Neural crest cell (in vitro differentiated cells): ENCODE measurements at places on chromosomes 12 and 14.

- H3K4me3 ChIP-seq = no peak overlapping the region
- DNase-seq = no peak
- H3K27ac ChIP-seq = no peak overlapping the region
- H3K36me3 ChIP-seq = peaks cover 7% of the 10 kb centered on the region
Observed at GRCh38 chr12:45913631-45914030, 76.7 kb downstream of the SCAF11 start.

DNA sequence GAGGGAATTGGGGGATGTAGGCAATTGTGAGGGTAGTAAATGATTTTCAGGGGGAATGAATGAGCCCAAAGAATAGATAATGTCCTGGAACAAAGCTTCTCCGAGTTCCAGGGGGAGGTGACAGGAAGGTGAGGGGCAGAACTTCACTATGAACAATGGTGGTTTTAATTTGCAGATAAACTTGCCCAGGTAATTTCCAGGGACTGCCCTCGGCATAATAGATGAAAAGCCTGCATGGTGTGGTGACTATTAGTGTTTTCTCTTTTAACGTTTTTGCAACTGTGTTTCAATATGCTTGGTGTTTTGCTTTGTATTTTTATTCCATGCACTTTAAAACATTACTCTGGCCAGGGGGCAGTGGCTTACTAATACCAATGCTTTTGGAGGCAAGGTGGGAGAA lies 325.2 kb upstream of the RGS6 start:
- no peaks in the 10 kb centered on the region for H3K27me3 ChIP-seq
- no peak overlapping the region for H3K4me3 ChIP-seq
- H3K27ac ChIP-seq = no peak overlapping the region
- DNase-seq = no peak

- H3K27ac ChIP-seq = no peak overlapping the region
- H3K4me1 ChIP-seq = peaks cover 4% of the 10 kb centered on the region
- H3K4me3 ChIP-seq = no peak overlapping the region
Observed at GRCh38 chr14:71815110-71815509, 117.1 kb upstream of the RGS6 start.

DNA sequence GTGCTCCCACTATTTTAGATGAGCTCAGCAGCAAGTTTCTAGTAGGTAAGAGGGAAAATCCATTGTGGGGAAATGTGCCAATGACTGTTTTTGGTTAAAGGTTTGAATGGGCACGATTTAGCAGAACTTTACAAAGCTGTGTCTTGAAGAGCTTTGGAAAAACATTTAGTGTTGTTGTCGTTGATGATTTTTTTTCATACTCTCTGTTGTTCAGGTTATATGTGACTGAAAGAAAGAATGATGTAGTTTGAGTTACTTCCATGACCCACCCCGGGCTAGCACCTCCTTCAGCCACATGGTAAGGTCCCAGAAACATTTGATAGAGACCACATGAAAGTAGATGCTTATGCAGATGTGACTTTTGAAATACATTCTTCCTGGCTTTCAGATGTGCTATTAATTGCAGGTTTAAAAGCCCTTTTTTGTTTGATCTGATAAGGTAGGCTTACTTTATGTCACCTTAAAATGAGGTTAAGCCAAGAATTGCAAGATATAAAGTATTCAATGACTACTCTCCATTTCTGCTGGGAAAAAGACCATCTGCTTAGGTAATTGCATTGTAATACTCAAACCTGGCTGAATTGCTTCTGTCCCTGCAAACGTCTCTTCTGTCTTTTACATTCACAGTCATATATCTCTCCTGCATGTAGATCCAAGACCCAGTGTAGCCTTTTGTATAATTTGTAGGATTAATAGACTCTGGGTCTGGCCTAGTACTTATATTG lies 250.6 kb downstream of the RGS6 start:
- no peaks in the 10 kb centered on the region for H3K27me3 ChIP-seq
- H3K36me3 ChIP-seq = no peaks in the 10 kb centered on the region
- DNase-seq = no peak
- H3K4me3 ChIP-seq = no peak overlapping the region

DNA sequence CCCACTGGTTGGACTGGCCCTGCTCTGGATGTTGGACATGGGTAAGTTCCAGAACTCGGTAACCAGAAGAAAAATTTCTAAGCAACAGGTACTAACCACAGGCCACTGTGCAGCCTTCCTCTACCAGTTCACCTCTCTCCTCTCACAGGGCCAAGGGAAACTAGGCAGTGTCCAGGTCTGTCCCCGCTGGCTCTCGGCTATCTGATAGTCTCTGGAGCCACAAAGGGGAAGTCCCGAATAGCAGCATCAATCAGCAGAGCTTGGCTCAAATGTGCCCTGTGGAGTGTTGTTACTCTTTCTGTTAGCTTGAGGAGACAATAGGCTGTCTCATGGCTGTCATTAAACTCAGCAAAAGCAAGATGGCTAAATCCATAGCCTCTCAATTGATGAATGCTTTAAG lies 73.2 kb downstream of the TSPAN11 start:
- H3K4me3 ChIP-seq = no peak overlapping the region
- H3K36me3 ChIP-seq = no peaks in the 10 kb centered on the region
- H3K4me1 ChIP-seq = no peaks in the 10 kb centered on the region
- no peaks in the 10 kb centered on the region for H3K27me3 ChIP-seq
- DNase-seq = no peak

GRCh38 chr12:54853933-54854538 lies at the start of gene MUCL1:
Gene MUCL1 (plus strand): TSS chr12:54854516. CDS start chr12:54854583, 67 bp downstream.
- no peaks in the 10 kb centered on the region for H3K36me3 ChIP-seq
- peak; percentile 65 for DNase-seq
- no peak within 1 kb of the TSS for H3K27ac ChIP-seq
- H3K4me3 ChIP-seq = no peak within 1 kb of the TSS
- peaks cover 3% of the 10 kb centered on the region for H3K4me1 ChIP-seq
- peaks cover 6% of the 10 kb centered on the region for H3K27me3 ChIP-seq

DNA sequence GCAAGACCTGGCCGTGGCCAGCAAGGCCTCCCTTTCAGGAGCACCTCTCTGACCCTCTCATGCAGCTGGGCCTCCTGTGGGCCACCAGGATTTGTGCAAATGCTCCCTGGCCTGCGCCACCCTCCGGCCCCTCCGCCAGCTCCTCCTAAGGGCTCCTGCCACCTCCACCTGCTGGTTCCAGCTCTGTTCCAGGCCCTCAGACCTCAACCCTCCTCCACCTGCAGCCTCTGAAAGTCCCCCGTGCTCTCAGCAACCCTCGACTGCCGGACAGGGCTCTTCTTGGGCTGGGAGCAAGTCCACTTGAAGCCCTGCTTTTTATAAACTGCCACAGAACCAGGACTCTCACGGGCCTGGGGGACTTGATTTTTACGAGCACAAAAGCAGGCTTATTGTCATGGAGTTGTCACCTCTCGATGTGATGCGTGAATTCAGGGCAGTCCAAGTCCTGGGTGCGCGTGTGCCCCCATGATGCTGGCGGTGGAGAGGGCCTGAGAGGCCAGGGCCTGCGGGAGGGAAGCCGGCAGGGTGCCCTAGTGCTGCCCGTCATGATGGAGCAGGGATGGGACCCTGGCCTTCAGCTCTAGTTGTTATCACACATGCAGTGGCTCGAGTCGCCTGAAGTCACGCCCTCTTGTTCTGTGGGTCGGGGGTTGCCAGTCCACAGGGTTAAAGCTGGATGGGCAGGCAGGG lies 9.1 kb downstream of the TEDC1 start:
- H3K4me3 ChIP-seq = peak overlapping the region; percentile 72
- H3K27me3 ChIP-seq = peaks cover 11% of the 10 kb centered on the region

DNA sequence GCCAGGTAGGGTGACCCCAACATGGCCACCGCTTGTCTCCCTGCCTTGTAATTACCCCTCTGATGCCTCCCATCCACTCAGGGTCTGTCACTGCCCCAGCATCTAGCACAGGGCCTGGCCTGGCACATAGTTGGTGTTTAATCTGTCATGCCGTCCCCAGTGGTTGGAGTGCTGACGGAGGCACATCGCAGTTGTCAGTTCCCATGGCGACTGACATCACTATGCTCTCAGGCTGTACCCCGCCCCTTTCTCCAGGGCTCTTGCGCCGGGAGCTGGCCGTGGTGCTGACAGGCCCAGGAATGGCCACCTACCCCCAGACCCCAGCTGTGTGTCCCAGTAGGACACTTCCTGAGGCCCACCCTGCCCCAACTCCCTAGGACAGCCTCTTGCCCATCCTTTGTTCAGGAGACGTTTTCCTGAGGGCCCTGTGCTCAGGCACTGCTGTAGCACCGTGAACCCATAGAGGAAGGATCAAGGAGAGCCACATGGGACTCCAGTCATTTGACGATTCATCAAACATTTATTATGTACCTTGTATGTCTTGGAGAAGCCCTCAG lies 23.0 kb downstream of the FAM222A start:
- peak overlapping the region; percentile 66 for H3K4me3 ChIP-seq
- DNase-seq = peak; percentile 71
- H3K27me3 ChIP-seq = peaks cover 19% of the 10 kb centered on the region
- H3K4me1 ChIP-seq = peaks cover 53% of the 10 kb centered on the region
- H3K36me3 ChIP-seq = no peaks in the 10 kb centered on the region
- H3K27ac ChIP-seq = peak overlapping the region; percentile 81

DNA sequence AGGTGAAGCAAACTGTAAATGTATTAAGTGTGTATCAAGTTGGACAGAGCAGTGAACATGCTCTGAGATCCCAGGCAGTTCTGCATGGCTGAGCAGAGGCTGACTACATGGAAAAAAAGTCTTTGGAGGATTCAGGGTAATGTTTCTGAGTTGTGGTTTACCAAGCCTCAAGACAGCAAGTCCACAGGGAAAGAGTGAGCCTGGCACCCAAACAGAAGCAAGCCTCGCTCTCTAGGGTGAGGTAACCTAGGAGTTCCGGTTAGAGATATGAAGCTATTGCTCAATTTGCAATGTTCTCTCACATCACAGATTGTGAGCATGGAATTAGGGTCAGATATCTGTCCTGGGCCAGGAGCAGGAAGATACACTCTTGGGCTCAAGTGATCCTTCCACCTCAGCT lies 158.6 kb downstream of the MON2 start:
- no peak for DNase-seq
- peaks cover 10% of the 10 kb centered on the region for H3K27me3 ChIP-seq
- peaks cover 47% of the 10 kb centered on the region for H3K4me1 ChIP-seq

DNA sequence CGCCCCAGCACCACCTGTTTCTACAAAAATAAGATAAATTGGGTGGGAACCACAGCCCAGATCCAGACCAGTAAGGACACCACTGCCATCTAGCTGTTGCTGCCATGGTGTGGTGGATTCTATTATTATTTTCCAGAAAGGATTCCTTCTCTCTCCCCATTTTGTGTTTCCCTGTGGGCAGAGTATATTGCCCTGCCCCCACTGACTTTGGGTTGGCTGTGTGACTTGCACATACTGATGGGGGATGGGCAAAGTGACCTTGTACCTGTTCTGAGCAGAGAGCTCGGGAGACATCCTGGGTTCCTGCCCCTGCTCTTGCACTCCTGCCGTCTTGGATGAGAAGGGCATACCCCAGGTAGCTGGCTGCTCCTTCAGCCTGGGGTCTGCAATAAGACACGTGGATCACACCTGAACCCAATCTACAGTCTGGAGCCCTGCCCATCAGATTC lies 24.3 kb downstream of the MOAP1 start:
- no peak for DNase-seq
- no peak overlapping the region for H3K27ac ChIP-seq
- H3K4me1 ChIP-seq = peaks cover 8% of the 10 kb centered on the region
- H3K4me3 ChIP-seq = no peak overlapping the region
- no peaks in the 10 kb centered on the region for H3K36me3 ChIP-seq
- no peaks in the 10 kb centered on the region for H3K27me3 ChIP-seq

GRCh38 chr12:104888892-104889291 lies 69.2 kb downstream of the SLC41A2 start:
- no peak overlapping the region for H3K27ac ChIP-seq
- H3K4me3 ChIP-seq = no peak overlapping the region
- H3K36me3 ChIP-seq = peaks cover 5% of the 10 kb centered on the region
- H3K27me3 ChIP-seq = no peaks in the 10 kb centered on the region

DNA sequence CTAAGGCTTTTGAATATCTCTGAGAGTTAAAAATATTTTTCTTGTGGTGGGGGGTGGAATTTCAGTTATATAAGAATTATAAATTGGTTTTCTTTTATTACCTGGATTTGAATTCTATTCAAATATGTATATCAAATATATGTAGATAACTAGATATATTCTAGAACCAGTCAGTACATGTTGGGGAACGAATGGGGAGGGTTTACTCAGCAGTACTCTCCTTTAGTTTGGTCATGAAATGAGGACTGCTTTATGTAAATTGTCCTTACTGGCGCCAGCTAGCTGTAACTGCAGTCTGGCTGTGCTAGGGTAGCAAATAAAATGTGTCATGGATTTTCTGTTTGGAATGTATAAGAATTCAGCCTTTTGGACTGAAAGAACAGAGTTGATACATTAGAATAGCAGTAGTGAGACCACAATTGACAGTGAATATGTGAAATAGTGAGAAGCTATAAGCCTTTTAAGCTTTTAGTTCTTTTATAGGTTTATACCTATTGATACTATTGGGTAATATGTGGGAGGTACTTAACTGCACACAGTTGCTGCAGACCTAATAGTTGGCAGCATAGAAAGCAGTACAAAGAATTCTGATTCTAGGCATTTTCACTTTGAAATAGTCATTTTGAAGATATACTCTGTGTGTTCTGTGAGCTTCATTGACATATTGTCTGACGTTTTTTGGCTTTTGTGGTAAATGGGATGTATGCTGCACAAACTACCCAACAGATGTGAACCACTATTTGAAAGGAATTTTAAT lies 29.0 kb downstream of the ATF7IP start:
- H3K27me3 ChIP-seq = no peaks in the 10 kb centered on the region
- no peak overlapping the region for H3K27ac ChIP-seq
- H3K4me3 ChIP-seq = peak overlapping the region; percentile 64
- H3K36me3 ChIP-seq = peaks cover 22% of the 10 kb centered on the region
- H3K4me1 ChIP-seq = peaks cover 72% of the 10 kb centered on the region

- peaks cover 61% of the 10 kb centered on the region for H3K27me3 ChIP-seq
- no peaks in the 10 kb centered on the region for H3K36me3 ChIP-seq
- H3K4me3 ChIP-seq = peak overlapping the region; percentile 91
- peak; percentile 56 for DNase-seq
- no peak overlapping the region for H3K27ac ChIP-seq
Observed at GRCh38 chr14:70822530-70823185, 13.3 kb upstream of the MAP3K9 start.

DNA sequence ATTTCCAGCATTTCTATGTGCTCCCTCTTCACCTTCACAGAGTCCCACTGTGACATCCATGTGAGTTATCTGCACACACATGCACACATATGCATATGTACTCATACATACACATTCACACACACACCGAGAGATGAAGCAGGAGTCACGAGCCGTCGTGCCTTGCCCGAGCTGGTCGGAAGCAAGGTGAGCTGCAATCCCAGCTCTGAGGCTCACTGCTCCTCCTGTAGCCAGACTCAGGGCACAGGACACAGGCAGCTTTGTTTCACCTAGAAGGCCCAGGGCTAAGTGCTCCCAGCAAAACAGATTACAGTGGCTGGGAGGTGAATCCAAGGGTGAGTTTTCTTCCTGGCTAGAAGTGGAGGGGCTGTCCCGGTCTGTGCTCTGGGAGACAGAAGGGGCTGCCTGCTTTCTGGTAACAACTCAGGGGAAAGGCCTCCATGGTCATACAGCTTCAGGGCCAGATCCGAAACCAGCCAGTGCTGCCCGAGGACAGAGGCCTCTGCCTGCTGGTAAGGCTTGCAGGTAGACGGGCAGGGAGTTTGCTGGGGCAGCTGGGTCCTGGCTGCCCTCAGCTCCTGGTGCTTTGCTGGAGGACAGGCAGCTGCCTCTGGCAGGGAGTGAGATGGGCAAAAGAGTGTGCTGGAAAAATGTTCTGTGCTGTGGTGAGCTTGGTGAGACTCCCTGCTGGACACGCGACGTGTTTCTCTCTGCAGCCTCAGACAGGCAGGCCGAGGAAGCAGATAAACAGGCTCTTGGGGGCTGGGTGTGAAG lies 123.7 kb downstream of the CRACR2A start:
- H3K36me3 ChIP-seq = no peaks in the 10 kb centered on the region
- no peak for DNase-seq
- no peaks in the 10 kb centered on the region for H3K27me3 ChIP-seq
- H3K27ac ChIP-seq = peak overlapping the region; percentile 57
